CD8-positive, alpha-beta memory T cell (primary cell): ENCODE measurements at places on chromosomes 5 and 9.

DNA sequence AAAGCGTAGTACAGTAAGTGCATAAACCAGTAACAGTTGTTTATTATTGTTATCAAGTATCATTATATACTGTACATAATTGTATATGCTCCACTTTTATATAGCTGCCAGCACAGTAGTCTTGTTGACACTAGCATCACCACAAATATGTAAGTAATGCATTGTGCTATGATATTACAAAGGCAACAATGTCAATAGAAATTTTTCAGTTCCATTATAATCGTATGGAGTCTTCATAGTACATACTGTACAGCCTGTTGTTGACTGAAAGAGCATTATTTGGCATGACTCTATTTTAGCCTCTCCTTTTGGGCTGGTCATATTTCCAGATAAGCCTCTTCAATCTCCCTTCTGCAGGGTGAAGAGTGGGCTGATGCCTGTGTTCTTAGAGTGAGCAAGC, 40.4 kb downstream of the CFAP95 start:
- no peak for DNase-seq

DNA sequence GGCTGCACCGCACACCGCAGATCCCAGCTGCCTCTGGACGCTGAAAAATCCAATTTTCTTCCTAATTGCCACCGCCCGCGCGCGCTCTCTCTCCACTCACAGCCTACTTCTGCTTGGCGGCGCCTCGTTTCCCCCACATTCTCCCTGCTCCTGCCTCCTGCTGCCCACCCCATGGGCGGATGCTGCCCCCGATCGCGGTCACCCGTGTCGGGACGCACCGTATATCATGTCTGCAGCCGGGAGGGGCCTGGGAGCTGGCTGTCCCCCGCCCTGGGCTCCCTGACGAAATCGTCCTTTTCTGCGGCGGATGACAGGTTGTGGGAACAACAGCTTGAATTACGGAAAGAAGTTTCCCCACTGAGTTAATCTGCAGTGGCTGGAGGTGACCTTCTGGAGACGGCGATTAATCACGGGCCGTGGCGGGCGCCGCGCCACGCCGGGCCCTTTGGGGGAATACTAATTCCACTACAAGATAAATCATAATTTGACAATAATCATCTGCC, 36.3 kb upstream of the PSD2 start:
- no peak for DNase-seq

DNA sequence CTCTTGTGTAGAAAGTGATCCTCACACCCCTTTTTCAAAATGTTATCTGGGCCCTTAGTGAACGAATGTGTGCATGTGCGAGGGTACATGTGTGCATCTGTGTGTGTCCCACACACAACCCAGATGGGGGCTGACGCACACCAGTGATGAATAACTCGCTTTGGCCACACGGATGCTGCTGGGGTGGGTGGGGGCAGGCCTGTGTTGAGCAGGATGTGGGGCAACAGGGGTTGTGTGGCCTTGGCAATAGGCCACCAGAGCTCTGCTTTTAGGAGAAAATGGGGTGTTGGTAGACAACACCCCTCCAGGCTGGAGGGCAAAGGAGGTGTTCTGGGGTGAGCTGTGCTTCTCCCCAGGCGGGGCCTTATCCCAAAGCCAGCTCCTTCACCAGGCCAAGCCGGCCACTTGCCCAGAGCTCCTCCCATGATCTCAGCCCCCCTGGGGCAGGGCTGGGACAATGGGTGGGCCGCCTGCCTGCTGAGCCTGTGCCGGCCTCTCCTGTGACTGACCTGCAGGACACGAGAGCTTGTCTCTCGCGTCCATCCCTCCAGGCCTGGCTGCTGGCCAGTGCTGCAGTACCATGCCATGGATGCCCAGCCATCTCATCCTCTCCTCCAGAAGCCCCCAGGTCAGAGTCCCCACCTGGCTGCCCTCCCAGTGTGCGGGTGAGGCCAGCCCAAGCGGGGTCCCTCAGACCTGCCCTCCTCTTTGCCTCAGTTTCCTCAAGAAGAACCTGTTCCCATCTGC, 1.7 kb downstream of the DBN1 start:
- DNase-seq, result peak; percentile 16

GRCh38 chr5:91168859-91169258, 214.3 kb downstream of the ARRDC3 start:
- DNase-seq, result no peak

DNA sequence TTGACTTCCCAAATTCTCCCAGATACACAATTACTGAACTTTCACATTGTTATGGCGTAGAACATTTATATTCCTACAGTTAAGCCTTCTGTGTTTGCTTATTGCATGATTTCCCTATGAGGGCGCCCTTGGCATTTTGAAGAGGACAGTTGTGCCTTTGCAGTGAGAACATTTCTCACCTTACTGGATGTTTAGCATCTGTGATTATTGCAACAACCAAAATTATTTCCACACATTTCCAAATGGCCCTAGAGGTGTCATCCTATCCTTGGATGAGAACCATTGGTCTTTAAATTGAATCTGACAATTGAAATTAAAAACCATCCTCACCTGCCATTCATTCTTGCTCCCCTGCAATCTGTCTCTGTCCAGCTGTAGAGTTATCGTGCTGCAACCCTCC, 104.0 kb downstream of the MAMDC2 start:
- no peak for DNase-seq

DNA sequence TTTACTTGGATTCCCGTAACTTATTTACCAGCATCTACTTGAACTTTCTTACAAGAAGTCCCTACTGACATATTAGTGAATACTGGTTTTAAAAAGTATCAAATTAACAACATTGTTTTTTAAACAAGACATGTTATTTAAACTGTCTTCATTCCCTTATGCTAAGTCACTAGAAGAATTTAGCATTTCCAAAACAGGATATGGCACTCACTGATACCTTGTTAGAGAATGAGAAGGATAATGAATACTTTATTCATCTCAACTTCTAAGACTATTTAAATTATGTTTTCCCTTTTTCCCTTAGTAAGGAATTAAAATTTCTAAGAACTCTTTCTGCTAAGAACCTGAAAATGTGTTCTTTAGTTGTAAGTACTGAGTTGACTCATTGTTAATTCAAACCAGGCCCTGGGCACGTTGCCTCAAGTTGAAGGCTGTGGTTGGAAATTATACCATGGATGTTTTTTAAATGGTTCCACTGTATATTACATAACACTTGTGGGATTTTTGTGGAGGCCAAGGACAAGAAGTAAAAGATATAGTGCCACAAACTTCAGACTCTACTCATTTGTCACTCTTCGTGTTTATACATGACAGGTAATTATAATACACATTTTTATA, 219.0 kb upstream of the EDIL3 start:
- DNase-seq, result no peak

- DNase-seq, result no peak
Measured at GRCh38 chr9:128405077-128405779, 15.4 kb upstream of the CERCAM start.

GRCh38 chr5:173832386-173832785, 55.8 kb upstream of the CPEB4 start:
- DNase-seq, result no peak

DNA sequence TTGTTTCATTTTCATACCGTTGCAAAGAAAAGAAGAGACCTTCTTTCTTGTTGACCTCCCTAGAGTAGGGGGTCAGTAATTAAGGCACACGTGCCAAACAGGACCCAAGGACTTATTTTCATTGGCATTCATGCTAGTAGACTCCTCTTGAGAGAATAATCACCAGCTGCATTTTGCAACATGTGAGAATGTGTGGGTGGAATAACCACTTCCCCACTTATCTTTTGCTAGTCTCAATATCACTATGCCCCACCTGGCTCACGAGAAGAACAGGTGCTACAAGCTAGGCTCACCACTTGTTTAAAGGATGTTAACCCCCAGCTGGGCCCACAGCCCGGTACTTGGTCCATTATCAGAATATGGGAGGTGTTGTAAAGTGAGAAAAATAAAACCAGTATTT, 460.7 kb upstream of the MEF2C start:
- no peak for DNase-seq

- no peak for DNase-seq
Measured at GRCh38 chr9:5110867-5111681, 74.4 kb downstream of the INSL6 start.

DNA sequence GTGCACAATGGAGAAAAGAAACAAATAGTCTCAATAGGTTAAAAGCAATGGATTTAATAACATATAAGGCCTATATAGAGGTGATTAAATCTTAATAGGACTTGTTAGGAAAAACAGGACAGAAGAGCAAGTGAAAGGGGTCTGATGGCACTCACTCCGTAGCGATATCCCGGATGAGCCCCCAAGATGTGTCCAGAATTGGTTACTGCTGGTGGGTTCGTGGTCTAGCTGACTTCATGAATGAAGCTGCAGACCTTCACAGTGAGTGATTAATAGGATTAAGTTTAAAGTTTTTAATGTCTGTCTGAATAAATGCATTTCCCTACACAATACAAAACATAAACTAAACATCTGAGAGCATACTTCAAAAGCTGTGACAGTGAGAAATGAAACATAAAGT, 110.4 kb upstream of the FAM174A start:
- DNase-seq, result no peak

- no peak for DNase-seq
Measured at GRCh38 chr5:138910546-138911185, 35.5 kb upstream of the LRRTM2 start.

- no peak for DNase-seq
Measured at GRCh38 chr9:106560540-106560939, 302.4 kb upstream of the ZNF462 start.

GRCh38 chr5:157115012-157115411, 6.2 kb upstream of the HAVCR2 start:
- no peak for DNase-seq

DNA sequence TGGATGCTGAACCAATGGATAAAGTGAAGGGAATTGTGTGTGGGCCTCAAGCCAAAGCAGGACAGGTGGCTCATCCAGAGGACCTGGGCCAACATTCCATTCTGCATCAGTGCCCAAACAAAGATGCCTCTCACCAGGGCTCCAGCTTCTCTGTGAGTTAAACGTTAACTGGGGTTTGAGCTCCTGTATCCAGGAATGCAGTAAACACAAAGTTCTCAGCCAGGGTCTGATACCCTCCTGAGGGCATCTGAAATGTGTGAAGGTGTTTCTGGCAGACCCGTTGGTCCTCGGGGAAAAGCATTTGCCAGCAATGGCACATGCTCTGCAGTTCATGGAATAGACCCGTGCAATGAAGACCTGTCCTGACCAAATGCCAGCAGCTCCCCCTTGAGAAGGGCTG, 33.9 kb upstream of the AOPEP start:
- DNase-seq, result no peak

GRCh38 chr5:93926831-93927620, 185.6 kb upstream of the POU5F2 start:
- no peak for DNase-seq

DNA sequence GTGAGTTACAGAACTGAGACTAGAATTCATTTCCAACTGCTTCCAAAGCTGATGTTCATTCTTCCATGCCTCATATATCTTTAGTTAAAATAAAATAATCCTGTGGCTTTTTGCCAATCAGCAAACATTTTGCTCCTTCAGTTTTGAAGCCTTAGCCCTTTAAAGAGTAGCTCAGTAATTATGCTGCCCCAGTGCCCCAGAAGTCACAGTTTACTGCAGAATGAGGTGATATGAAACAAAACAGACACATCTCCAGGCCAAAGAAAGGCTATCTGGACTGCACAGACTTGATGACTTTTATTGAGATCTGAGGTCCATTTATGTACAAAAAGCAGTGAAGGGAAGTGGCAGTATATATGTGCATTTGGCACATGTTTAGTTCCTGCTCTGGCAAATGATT, 285.8 kb upstream of the ZNF462 start:
- DNase-seq, result no peak

- DNase-seq, result no peak
Measured at GRCh38 chr5:179605026-179605833, 18.2 kb downstream of the HNRNPH1 start.

DNA sequence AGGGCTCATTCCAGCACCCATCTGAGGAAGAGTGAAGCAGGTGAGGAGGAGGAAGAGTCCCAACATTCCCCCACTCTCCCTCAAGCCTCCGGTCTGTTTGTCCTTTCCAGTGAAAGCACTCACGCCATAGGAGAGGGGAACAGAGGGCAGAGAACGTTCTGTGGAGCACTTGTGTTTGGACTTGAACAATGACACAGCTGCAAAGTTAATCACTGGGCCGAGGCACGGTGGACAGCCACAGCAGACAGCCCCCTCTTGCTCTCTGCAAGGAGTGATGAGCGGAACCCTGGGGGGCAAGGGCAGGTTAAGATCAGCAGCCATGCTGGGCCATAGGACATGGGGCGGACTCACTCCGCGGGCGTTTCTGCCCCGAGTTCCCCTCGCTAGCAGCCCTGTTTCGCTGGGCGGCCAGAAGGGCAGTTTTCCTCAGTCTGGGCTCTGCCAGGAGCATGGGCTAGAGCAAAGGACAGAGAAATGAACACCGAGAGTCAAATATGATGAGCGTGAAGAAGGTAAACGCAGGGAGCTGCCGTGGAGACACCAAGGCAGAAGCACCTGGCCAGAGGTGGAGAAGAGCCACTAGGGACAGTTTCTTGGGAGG, 185.7 kb downstream of the GAPVD1 start:
- DNase-seq, result no peak

DNA sequence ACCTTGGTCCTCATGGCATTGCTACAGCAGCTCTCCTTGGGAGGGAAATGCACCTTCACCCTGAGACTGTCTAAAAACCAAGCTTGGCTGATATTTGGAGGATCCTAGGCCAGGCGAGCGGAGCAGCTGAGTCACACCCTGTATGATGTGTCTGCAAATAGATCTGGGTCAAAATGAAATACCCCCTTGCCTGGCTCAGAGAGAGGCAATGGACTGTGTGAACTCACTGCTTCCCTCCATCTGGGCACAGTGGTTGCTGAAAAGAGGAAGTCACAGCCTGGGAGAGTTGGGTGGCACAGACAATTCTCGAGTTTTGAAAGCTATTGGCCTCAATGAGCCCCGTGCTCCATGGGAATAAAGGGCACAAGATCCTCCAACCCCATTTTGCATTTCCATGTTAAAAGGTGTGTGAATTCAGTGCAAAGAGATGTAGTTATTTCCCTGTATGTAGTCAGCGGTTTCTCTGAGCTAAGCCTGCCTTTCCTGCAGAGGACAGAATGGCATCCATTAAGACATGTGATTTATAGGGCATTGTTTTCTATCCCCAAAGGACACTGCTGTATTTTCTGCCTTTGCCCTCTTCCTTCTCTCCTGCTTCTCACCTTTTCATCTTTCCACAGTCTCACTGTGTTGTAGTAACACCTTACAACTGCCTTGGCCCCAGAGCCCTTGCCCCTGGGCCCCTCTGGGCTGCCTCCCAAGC, 177.2 kb downstream of the GADD45G start:
- DNase-seq, result no peak
